ENCODE measurements at places on chromosomes 3 and 15.

GRCh38 chr15:62211348-62211747, 46.3 kb upstream of the C2CD4B start:
- no peak for DNase-seq

DNA sequence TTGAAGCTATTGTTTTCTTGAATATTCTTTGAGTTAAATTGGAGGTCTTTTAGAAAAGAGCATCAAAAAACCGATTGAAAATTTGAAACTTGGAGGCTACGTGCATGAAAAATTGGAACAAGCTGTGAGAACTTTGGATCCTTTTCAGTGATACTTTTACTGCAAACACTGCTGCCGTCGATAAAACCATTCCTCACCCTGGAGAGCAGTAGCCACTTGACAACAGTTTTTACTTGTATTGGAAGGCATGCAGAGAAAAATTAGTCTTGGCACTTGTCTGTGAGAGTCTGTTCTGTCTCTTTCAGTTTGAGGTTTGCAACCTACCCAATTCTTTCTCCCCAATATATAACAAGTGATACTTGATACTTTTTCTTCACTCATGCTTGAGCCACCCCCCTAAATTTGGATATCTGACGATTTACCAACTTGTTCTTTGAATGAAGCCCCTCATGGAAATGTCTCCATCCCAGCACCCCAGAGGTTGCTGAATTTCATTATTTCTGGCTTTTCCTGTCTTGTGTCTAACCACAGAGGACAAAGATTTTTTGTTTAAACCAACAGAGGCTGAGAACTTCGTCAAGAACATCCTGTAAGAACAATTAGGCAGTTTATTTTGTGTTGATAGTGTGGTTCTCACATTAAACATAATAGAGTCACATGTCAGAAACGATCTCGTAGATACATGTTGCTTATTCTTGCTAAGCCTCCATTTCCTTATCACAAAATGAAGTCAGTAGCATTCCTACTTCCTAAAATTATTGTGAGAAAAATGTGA, 307.3 kb upstream of the PLSCR5 start:
- DNase-seq = no peak

DNA sequence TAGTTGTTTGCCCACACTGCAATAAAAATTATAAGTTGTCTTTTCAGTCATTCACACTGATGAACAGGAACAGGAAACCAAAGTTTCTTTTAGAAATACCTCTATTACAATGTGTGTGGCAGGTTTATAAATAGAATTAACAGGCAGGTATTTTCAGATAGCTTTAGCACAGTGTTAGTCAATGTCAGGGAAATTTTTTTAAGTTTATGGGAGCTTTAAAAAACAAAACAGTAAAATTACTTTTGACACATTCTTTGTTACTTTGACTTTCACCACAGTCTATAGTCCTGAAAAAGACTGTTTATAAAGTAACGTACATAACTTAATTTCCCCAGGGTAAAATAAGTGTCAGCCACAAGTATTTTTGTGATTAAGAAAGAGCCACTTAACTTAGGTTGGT, 38.1 kb downstream of the SERPINI1 start:
- DNase-seq = no peak

- no peak for DNase-seq
Observed at GRCh38 chr3:144875211-144875610, 903.6 kb downstream of the DIPK2A start.

DNA sequence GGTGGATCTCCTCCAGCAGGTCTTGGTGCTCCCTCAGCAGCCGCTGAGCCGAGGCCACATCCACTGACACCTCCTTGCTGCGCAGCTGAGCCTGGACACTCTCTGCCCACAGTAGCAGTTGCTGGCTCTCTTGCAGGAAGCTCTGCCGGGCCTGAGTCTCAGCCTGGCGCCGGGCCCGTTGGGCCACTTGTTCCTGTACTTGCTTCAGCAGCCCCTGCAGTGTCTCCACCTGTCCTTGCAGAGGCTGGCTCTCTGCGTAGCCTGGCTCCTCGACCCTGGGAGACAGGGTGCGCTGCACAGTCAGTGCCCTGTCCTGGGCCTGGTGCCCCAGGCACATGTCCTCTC, 15.5 kb downstream of the SPTBN5 start:
- DNase-seq = no peak

- DNase-seq = no peak
Observed at GRCh38 chr15:23038726-23039142, 635 bp downstream of the TUBGCP5 start.

DNA sequence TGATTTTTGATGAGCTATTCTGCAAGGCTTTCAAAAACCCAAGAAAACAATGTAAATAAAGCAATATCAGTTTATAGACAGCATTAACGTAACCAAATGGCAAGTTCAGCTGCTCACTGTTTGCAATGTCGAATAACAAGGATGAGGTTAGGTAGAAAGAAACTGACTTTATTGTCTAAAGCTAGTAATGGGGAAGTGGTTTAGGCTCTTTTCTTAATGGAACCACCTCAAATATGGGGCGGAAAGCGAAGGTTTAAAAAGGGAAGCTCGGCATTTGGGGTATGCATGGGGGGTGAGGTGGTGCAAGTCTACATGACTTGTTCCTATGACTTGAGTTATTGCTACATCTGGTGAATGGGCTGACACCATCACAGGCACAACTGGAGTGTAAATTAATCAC, 1060.2 kb downstream of the NSUN3 start:
- no peak for DNase-seq

DNA sequence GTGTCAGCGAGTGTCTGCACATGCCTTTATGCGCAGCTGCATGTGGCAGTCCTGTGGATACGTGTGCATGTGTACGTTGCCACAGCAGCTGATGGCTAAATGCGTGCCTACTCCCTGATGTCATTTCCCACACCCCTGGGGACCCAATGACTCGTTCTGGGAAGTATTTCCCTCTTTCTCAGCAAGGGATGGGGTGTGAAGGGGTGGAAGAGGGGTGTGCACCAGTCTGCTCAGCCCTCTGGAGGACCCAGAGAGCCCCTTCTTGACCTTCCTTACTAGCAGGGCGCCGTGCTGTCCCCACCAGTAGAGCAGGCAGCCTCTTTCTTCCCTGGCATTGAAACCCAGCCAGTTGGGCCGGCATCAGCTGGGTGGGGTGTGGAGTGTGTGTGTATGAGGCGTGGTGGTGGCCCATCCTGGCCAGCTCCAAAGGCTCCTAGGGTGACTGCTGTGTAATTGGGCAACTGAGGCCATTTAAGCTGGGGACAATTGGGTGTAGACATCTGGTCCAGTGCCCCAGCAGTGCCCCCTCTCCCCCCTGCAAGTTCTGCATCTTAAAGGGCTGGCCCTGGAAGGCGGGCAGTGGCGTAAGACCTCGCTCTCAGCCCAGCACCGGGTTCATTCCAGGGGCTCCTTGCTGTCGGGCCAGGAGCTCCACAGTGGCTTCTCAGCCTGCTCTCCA, 19.2 kb downstream of the SNX33 start:
- DNase-seq = no peak

DNA sequence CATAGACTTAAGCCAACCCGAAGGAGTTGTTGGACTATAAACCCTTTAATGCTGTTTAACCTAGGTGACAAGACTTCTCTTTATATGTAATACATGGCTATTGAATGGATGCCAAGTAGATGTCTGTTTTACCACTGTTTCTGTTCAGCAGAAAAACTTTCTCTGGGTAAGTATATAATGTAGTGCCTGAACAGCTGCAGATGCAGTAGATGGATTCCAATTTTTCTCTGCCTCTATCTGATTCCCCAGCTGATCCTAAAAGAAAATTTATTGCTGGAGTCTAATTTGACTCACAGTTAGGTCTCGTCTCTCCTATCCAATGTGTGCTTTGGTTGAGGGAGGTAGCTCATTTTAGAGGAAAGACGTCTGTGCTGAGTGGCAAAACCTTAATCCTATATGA, 256.5 kb upstream of the CBLB start:
- no peak for DNase-seq

- no peak for DNase-seq
Observed at GRCh38 chr15:96333131-96334016, 2.9 kb downstream of the NR2F2 start.

DNA sequence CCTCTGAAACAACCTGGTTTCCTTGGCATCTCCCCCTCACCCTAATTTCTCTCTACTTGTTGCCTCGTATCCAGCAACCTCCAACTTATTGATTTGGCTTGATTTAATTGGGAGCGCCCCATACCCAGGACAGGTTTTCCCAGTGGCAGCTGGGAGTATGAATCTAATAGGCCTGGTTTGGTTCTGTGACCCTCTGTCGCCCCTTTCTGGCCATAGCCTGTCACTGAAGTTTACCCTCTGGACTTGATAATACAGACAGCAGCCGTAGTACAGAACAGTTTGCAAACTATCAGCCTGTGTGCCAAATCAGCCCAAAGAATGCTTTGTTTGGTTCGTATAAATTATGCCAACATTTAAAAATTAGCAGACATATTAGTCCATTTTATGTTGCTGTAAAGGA, 525.1 kb upstream of the GOLIM4 start:
- no peak for DNase-seq

DNA sequence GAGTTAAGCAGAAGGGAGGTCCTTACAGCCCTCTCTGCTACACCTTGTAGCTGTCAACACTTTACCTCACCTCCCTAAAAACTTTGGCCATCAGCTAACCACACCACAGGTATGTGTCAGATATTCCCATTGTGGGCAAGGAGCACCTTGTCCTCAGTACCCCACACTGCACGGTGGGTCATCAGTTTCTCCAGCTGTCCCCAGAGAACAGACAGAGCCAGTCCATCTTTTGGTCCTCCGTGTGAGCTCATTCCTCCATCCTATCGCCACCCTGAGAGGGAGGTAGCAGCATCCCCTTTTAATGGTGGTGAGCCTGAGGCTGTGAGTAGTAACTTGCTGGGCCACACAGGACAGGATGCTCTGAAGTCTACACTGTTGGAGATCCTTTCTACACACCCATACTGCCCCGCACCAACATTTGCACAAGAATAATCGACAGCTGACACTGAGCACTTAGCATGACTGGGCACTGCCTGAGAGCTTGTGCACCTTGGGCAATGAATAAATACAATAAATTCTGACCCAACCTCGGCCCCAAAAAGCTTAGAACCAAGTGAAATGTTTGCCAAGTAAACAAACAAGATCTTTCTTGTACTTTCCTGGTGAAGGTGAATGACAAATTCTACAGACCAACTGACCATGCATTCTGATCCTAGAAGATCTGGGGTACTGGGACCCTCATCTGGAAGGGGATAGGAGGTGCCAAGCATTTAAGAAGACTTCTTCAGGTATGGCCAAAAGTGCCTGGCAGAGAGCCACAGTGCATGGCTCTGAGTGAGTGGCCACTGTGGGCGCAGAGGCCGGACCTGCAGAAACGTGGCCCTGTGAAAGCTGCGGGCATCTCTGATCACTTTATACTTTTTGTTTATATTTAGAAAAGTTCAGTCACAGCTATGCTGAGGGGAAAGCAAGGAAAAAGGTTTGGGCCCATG, 6.9 kb downstream of the CHCHD4 start:
- DNase-seq = no peak

- DNase-seq = no peak
Observed at GRCh38 chr3:197874653-197875052, 75.3 kb upstream of the RPL35A start.

DNA sequence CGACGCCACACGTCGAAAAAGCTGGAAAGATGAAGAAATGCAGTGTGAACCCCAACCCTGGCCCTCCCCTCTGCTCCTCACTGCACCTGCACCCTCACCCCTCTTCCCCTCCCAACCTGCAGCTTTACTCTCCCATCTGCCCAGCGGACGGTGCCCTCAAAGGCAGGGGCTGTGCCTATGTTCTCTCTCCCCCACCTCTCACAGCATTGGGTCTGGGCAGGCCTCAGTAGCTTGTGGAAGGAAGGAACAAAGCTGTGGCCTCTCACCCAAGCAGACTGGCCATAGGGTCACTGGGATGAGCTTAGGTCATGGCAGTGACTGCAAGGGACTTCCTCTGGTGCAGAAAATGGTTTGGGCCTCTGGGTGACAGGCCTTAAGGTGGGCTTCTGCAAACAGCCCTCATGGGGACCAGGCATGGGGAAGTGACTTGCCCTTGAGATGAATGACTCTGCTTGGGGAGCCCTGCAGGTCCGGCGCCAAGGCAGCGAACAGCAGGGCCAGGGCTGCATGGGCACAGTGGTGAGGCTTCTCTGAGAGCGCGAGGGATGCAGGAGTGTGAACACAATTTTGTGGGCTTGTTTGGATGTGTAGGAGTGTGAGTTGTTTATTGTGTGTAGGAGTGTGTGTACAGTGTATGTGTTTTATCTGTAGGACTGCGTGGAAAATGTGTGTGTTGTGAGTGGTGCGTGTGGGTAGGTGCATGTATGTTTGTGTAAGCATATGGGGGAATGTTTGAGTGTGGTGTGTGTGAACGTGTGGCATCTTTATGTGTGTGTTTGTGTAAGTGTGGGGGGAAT, 29.2 kb downstream of the SRPRB start:
- DNase-seq = no peak

- DNase-seq = no peak
Observed at GRCh38 chr3:179091113-179091512, 19.5 kb upstream of the ZMAT3 start.

DNA sequence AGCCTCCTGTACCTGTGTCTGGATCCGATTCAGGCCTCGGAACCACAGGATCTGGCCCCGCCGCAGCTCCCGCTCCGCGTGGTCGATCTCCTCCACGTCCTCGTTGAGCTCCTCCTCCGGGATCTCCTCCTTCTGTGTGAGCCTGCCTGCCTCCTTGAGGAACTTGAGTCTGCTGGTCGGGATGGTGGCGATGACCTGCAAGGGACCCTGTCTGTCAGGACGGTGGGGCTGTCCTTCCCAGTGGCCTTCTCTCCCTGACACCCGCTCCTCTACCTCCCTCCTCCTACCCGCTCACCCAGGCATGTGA, 17.2 kb upstream of the SEC13 start:
- no peak for DNase-seq

GRCh38 chr3:32110233-32110760, 3.9 kb downstream of the GPD1L start:
- DNase-seq = no peak
